ENCODE measurements at places on chromosomes 6 and 20. TPM values are rescaled to one million over a fixed set of nuclear protein-coding genes. Genes with fewer than 3 reads are reported as not detected.

DNA sequence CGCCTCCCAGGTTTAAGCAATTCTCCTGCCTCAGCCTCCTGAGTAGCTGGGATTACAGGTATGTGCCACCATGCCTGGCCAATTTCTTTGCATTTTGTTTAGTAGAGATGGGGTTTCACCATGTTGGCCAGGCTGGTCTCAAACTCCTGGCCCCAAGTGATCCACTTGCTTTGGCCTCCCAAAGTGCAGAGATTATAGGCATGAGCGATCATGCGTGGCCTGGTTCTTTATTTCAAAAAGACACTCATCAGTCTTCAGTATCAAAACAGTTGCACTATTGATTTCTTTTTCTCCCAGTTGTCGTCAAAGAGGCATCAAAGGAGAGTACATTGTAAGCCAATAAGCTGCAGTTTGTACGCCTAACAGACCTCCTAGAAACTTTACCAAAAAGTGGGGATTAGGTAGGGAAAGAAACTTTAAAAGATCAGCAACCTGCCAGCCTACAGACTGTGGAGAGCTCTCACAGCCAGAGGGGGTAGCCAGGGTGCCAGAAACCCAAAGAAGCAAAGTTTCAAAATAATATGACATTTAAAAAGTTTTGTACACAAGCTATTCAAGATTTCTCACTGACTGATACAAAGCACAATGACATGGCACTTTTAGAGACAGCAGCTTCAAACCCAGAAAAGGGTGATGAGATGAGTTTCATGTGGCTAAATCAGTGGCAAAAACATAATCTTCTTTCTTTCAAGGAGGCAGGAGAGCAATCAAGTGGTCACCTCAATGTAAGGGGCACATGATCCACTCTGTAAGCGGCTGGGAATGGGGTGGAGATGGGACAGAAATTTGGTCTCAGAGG, 83.0 kb upstream of the RALY start:
- no peak for DNase-seq

GRCh38 chr20:17859002-17859615, 109.5 kb downstream of the SNX5 start:
- DNase-seq: no peak

GRCh38 chr6:165439928-165440554, 130.6 kb upstream of the C6orf118 start:
- peak; percentile 28 for DNase-seq

GRCh38 chr6:82968708-82969107, 96.9 kb downstream of the UBE3D start:
- no peak for DNase-seq

GRCh38 chr20:44091026-44091425, 96.0 kb downstream of the JPH2 start:
- DNase-seq: no peak

DNA sequence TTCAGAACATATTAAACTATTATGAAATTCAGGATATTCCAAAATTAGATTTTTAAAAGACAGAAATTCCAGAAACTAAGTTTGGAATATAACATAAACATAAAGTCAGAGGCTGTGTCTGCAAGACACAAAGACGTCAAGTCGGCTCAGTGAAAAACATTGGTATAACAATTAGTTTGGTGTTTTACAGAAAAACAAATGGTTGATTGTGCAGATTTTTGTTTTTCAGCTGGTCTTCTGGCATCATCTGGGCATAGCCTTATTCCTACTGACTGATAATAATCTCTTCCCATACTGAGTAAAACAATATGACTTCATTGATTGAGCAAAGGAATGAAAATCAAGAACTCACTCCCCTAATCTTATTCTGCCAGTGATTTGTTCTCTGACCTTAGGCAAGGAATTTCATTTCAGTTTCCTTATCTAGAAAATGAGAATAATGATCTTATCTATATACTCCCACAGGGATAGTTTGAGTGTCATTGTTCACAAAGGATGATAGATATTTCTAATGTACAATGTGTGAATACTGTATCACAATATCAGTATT, 84.3 kb downstream of the FRK start:
- no peak for DNase-seq

GRCh38 chr6:136593748-136594490, 43.7 kb upstream of the MAP7 start:
- peak; percentile 32 for DNase-seq

DNA sequence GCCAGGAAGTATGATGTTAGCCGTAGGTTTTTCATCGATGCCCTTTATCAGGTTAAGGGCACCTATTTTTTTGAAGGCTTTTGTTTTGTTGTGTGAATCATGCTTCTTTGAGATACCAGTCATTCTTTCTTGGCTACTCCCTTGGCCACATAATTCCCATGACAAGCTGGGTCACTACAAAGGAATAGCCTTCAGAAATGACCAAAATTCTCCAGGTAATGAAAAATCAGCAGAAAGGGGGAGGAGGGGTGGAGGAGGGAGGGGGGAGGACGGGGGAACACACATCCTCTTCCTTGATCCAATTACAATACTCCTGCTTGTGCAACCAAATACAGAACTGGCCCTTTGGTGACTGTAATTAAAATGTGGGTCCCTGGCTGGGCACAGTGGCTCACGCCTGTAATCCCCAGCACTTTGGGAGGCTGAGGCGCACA, 21.7 kb upstream of the TGM2 start:
- no peak for DNase-seq

DNA sequence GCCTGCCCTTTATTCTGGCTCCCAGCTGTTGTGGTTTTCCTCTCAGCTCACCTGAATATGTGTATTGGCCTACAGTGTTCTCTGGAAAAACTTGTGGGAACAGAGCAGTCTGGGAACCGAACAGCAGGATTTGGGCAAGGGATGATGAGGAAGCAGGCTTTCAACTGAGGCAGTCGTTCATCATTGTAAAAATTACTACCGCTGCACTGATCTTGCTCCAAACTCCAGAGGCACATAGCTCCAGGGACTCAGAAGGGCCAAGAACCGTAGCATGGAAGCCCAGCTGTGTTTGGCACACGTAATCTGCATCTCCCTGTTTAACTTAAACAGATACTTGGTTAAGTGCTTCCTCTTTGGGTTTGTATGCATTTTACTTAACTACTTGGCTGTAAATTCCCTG, 48.3 kb upstream of the EEF1A1 start:
- no peak for DNase-seq

- DNase-seq: peak; percentile 57
Measured at GRCh38 chr6:132298344-132298949, 102.8 kb downstream of the MOXD1 start.

DNA sequence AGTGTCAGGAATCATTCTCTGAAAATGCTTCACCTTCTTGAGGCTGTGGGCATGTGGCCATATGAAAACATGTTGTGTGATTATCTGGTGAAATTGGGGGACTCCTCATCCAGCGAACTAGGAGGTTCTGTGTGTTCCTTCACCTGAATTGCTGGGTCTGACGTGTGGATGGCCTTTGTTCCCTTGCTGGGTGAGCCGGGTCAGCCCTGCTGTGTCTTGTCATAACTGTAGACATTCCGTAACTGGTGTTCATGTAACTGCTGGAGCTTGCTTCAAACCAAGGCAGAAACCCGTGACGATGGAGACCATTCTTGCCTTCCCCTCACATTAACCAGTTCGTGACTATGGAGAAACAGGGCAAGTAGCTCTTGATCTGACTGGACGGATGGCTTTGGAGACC, 123.5 kb downstream of the GMPR start:
- peak; percentile 45 for DNase-seq

- DNase-seq: no peak
Measured at GRCh38 chr20:57908704-57909630, 199.2 kb upstream of the PMEPA1 start.

DNA sequence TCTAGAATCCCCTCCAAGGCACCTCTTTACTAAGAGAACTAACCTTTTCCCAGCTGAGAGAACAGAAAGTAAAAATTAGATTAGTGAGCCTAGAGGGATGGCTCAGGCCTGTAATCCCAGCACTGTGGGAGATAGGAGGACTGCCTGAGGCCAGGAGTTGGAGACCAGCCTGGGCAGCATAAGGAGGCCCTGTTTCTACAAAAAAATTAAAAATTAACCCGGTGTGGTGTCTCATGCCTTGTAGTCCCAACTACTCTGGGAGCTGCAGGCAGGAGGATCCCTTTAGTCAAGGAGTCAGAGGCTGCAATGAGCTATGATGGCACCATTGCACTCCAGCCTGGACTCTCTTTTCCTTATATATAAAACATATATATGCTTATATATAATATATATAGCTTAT, 5.5 kb upstream of the OOEP start:
- no peak for DNase-seq

- DNase-seq: no peak
Measured at GRCh38 chr20:58892932-58893224, 40.4 kb downstream of the GNAS start.

DNA sequence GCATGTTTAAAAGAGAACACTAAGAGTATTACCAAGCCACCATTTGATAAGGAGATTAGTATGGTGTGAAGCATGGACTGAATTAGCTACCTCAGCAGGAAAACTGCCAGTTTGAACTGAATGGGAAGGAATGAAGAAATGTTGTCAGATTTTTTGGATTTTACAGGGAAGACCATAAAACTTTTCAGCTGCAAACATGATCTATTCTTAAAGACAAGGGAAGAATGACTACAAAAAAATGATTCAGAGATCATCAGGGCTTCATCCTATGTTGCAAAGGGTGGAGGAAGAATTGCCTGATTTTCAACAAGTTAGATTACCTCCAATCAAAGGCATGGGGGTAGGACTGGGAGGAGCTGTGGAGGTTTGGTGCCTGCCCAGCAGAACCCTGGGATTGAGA, 49.3 kb upstream of the MTRF1L start:
- DNase-seq: no peak

DNA sequence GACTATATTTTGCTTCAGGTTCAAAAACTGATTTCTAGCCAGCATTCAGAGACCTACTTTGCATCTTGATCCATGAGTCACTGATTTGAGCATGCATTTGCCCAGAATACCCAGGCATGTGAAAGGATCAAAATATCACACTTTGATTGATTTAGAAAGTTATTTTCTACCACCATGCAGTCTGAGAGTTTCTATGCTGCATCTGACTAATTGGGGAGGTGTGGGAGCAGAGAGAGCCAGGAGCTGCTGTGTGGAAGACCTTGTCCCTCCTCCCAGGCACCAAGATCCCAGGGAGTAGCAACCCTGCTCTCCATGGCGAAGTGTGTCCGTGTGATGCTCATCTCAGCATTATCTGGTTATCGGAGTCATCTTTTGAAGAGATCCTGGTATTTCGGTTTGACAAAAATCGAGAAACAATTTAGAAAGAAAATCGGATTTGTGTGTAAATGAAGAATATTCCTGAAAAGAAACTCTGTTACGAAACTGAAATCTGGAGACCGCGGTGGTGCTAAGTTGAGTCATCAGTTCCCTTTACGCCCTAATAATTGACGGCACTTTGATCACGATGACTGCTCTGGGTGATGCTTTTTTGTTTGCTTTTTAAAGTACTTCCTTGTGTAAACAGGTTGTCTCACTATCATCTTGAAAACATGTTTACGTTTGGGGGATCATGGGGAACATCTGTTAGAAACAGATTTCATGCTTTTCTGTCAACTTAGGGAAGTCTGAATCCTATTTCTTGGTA, 193.4 kb downstream of the BACH2 start:
- no peak for DNase-seq

DNA sequence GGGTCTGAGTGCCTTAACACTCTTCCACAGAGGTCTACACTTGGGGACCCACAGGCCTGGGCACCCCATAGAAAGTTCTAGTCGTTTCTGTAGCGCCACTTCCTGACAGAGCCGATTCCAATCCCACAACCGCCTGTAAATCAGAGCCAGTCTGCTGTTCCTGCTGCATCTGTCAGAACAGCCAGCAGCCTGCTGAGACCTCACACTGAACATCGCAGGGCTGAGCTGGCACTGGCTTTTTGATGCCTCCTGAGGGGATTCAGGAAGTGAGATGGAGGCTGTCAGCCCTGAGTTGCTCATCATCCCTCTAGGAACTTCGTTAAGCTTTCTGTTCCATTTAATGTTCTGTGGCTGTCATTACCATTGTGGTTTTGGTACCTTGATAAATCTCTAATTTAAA, 48.9 kb downstream of the DCBLD1 start:
- no peak for DNase-seq

DNA sequence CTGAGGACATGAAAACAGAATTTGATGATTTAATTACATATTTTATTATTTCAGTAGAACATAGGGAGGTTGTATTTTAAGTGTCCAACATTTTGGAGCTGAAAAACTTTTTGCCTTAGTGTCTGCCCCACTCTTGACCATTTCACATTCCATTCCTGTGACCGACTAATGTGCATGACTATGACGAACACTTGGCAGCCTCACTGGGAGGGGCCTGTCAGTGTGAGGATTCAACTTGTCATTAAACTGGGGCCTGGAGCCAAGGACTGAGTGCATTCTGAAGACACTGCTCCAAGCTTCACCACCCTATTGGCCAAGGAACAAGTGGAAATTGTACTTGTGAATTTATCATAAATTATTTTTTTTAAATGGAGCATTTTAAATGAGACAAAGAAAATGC, 661.3 kb downstream of the BCKDHB start:
- DNase-seq: no peak

- DNase-seq: no peak
Measured at GRCh38 chr20:38395165-38395564, 40.0 kb downstream of the SNHG17 start.

GRCh38 chr6:148758492-148758891, 11.7 kb downstream of the UST start:
- DNase-seq: peak; percentile 25

GRCh38 chr6:114342826-114343781, at the start of gene HS3ST5:
HS3ST5 (minus strand) TSS chr6:114343023; CDS start chr6:114062845, 280,178 bp downstream.
- DNase-seq: peak; percentile 74

DNA sequence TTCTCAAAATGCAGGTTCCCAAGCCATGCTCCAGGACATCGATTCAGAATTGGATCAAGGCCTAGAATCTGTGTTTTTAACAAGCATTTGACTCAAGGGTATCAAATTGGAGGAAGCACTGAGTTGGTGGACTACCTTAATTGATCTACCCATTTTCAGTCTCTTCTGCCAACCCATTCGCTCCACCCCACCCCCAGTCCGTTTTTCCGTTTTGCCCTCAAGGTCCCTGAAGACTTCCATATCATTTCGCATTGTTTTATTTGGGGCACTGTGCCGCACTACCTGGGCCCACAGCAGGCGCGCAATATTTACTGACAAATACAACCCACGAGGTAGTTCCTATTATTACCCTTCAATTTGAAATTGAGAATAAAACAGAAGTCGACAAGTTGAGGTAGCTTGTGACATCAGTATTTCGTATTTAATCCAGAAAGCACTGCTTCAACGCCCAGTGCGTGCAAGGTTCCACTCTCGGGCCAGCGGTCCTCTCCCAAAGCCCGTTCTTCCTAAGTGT, 557 bp upstream of the DHX35 start:
- no peak for DNase-seq

- DNase-seq: no peak
Measured at GRCh38 chr6:72703093-72703492, 81.2 kb downstream of the KCNQ5 start.

Gene MAFB
- 9.0 TPM for polyA plus RNA-seq

Gene FITM2
- 8.3 TPM for polyA plus RNA-seq

Gene HUS1B
- polyA plus RNA-seq: 0.19 TPM

Gene ZC2HC1B
- polyA plus RNA-seq: not detected

Gene RIPOR3
- 4.6 TPM for polyA plus RNA-seq

Gene ZSCAN23
- not detected for polyA plus RNA-seq

Gene FAM209B
- 0.27 TPM for polyA plus RNA-seq

Gene OLIG3
- polyA plus RNA-seq: not detected

Gene BFSP1
- not detected for polyA plus RNA-seq

Gene NR2E1
- polyA plus RNA-seq: 0.04 TPM

Gene ABCC10
- polyA plus RNA-seq: 23.1 TPM

Gene RNF39
- polyA plus RNA-seq: 0.22 TPM

Gene PCIF1
- polyA plus RNA-seq: 28.0 TPM

Gene LINC00237
- polyA plus RNA-seq: not detected

Measured in small intestine (tissue), 16 donors.